ENCODE measurements at places on chromosomes 2 and 18.

- DNase-seq: no peak
Measured at GRCh38 chr2:211760103-211760502, 778.5 kb downstream of the ERBB4 start.

GRCh38 chr2:211328126-211328525, 771.7 kb downstream of the CPS1 start:
- no peak for DNase-seq

DNA sequence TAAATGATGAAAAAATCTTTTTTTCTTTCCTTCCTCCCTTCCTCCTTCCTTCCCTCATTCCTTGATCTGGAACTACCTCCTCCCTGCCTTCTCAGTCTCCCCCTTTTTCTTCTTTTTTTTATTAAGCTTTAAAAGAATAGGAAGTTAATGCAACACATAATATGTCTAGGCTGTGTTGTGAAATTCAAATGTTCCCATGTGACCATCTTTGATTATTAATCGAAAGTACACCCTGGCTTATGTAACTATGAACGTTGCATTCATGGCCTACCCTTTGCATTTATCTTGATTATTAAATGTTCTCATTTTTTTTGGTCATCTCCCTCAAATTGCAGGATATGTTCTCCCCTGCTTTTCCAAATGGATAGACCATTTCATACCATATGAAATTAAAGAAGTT, 376.0 kb downstream of the DSEL start:
- no peak for DNase-seq

DNA sequence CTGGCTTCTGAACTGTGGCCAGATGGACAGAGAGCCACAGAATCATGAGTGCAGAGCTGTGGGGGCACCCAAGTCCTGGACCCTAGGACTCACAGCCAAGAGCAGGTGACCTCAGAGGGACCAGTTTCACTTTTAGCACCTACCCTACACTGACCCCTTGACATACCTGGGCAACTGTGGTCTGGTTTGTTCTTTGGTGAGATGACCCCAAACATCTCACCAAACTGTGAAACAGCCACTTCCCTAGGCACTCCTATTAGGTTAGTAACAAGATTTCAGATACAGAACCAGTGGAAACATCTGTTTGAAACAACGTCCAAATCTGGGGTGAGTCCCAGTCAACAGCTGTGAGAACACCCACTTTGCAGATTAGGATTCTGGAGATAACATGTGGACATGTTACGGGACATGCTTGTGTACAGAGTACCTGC, 1.9 kb upstream of the ZFP36L2 start:
- no peak for DNase-seq

GRCh38 chr2:151361674-151362370, 4.4 kb downstream of the TNFAIP6 start:
- DNase-seq: no peak

- DNase-seq: no peak
Measured at GRCh38 chr18:54641734-54642133, 50.7 kb downstream of the DYNAP start.

DNA sequence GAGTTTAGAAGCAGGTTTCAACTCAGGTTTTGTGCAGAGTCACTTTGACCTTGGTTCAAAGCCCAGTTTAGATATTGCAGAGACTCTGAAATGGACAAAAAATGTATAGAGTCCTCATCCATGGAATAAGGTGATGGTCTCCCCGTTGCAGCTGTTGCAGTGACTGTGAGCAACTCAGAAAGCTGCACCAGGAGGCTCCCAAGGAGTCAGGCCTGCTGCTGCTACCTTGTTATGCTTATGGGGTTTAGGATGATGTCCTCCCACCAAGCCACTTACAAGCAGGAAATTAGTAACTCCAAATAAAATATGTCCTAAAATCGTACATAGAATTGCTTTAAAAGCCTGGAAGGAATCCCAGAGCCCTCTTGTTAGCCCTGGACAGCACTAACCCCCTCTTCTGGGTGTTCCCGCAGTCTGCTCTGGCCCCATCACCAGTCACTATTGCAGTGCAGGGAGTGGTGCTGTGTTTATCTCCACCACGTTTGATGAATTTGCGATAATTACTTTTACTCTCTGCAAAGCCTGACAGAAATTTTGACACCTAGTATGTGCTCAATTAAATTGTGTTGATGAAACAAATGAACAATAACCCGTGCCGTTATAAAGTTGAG, 189.0 kb downstream of the CNTNAP5 start:
- DNase-seq: no peak

- no peak for DNase-seq
Measured at GRCh38 chr2:180412219-180412618, 405.1 kb upstream of the CWC22 start.

GRCh38 chr2:128475427-128476211, 157.0 kb upstream of the HS6ST1 start:
- DNase-seq: no peak

DNA sequence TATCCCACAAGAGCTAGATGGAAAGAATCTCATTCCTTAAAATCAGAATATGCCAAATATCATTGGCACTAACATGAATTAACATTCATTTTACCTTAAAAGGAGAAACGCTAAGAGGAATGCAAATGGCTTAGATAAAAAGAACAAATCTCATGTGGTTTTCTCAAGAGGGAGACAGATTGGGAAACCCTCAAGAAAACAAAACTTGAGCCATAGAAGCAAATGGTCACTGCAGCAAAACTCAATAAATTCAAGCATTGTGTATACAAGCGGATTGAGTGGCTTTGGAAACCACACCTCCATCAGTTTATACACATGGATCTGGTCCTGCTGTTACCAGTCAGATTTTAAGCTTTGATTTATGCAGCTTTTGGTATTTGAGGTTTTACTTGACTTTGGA, 1331.8 kb upstream of the ZEB2 start:
- no peak for DNase-seq

GRCh38 chr2:154658854-154659253, 39.6 kb upstream of the KCNJ3 start:
- no peak for DNase-seq

DNA sequence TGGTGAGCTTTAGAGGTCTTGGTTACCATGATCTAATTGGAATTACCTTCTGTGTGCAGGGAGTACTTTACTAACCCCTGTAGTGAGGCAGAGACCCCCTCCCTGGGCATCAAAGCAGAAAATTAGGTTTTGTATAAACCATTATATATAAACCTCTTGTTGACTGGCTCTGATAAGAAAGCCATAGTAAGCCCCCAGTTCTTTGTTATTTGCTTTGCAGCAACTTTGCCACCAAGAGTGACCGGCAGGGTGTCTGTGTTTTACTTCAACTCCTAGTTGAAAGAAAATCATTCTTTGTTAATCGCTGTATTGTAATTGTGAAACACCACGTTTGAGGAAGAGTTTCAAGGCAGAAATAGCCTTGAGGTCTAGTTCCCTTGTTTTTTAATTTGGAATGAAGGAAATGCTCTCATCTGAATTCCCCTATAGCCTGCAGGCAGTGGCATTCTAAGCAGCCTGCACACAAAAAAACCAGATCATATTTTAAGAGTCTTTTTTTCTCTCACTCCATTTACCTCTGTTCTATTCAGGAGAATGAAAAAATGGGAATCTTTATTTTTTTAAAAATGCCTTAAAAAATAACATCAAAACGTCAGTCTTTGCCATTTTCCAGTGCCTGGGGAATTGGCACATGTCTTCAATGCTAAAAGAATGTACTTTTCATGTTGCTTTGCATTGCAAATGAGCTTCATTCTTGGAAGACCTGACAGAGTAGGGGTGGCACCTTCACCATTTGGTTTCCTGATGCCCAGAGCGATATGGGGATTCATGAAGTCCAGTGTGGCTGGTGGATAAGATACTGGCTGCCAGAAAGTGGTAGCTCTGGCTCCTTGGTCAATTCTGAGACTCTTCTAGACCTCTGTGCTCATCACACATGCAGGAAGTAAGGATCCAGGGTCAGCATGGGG, 338.1 kb downstream of the SLC4A3 start:
- no peak for DNase-seq

GRCh38 chr2:69724540-69725159, 17.3 kb upstream of the ANXA4 start:
- DNase-seq: peak; percentile 91

GRCh38 chr2:101887328-101887727, 104.4 kb upstream of the IL1R2 start:
- no peak for DNase-seq

- DNase-seq: no peak
Measured at GRCh38 chr2:151476287-151476686, 66.6 kb downstream of the RIF1 start.

GRCh38 chr2:29189052-29189451, 73.8 kb downstream of the CLIP4 start:
- DNase-seq: no peak

DNA sequence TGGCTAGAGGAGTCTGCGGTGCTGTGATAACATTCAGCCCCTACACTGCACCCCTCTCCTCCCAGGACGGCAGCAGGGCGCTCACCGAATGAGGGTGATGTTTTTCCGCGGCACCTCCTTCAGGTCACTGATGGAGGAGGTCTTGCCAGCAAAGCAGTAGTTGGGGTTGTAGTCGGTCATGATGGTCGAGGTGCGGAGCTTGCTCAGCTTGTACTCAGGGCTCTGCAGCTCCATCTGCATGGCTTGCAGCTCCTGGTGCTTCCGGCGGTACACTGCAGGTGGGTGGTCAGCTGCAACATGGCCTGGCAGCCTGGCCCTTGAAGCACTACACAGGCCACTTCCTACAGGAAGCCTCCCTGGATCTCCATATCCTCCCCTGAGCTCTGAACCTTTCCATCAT, 108.0 kb downstream of the CLIP4 start:
- no peak for DNase-seq

GRCh38 chr2:214322662-214323061, 88.2 kb upstream of the VWC2L start:
- no peak for DNase-seq

GRCh38 chr2:74387346-74387745, 7.2 kb upstream of the DCTN1 start:
- no peak for DNase-seq

- no peak for DNase-seq
Measured at GRCh38 chr2:174566871-174567270, 30.7 kb downstream of the WIPF1 start.

DNA sequence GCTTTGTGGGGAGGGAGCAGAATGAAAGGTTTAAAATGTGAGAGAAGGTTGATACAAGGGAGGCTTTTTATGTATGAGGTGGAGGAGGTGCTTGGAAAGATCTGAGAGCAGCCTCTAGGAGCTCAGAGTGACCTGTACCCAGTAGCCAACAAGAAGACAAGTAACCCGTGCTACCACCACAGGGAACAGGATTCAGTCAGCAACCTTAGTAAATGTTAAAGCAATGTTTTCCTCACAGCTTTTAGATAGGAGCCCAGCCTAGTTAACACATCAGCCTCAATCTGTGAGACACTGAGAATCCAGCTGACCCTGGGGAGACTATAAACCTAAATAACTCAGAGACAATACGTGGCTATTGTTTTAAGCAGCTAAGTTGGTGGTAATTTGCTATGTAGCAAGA, 194.9 kb upstream of the NT5C1B start:
- no peak for DNase-seq

GRCh38 chr2:6297238-6297637, 568.5 kb downstream of the CMPK2 start:
- DNase-seq: no peak

DNA sequence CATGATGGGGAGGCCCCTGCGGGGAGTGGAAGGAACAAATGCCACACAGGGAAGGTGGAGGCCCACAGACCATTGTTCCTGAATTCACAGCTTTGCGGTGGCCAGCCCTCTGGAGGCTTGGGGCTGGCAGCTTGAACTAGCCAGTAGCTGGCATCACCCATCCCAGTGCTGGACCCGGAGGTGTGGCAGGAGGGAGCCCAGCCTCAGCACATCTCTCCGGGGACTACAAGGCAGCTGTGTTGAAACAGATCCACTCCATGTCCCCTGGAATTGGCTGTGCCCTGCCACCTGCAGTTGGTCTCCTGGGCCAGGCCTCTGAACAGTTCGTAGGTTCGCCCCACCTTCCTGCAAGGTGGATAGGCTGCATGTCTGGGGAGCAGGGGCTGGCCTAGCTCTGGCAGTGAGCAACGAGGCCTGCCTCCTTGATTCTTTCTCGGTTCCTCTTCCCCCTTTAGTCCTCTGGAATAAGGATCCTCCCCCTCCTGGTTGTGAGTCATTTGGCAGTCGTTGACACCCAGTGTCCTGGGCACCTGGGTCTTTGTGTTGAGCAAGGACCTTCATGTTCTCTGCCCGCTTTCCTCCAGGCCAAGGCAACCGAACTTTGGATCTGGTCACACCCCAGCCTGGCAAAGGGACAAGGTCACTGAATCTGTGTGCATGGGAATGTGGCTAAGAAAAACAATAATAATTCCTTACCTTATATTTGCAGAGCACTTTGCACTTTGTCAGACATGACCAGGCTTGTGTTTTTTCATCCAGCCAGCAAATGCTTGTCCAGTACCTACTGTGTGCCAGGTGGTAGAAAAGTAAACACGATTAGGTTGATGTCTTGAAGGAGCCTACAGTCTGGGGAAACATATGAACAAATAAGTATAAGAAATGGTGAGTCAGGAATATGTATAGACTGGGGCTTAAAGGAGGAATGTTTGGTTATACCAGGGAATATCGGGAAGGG, 55.0 kb upstream of the MCFD2 start:
- DNase-seq: no peak

Measured in stimulated activated naive CD8-positive, alpha-beta T cell treated with anti-CD3 and anti-CD28 coated beads, Interleukin-15, Interleukin-2, amounts not matched to agents 100 U/mL and 50 U/mL, for 24 hours (primary cell).